ENCODE measurements at places on chromosomes 5 and 9.
A peak's percentile ranks its signal among the peaks of the same experiment; 100 is the strongest.

DNA sequence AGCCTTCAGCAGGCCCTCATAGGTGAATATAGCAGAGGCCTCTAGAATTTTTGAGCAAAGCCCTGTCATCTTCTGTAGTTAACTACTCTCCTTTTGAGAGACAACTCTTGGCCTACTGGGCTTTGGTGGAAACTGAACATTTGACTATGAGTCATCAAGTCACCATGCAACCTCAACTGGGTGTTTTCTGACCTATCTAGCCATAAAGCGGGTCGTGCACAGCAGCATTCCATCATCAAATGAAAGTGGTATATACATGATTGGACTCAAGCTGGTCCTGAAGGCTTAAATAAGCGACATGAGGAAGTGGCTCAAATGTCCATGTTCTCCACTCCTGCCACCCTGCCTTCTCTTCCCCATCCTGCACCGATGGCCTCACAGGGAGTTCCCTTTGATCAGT is 1115.5 kb downstream of the TAF11L14 start:
- DNase-seq = no peak

- no peak for DNase-seq
Measured at GRCh38 chr9:132795511-132796303, 82.4 kb downstream of the AK8 start.

DNA sequence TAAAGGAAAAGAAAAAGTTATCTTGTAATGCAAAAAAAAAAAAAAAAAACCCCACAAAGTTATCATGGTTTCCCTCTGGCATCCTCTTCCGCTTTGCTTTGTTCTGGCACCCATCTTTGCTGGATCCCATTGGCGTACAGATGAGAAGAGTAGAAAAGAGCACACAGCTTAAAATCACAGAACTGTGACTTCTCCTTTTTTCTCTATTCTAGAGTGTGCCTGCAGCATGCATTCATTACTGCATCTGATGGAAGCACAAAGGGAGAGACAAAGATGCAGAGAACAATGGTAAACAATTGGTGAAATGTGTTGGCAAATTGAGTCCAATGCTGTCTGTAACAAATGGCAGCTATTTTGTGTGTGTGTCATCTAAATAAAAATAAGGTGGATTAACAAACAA is 440.8 kb upstream of the PIK3R1 start:
- no peak for DNase-seq

GRCh38 chr5:180802325-180803180 is at the start of gene MGAT1:
TSS of gene MGAT1 (minus strand) at chr5:180802806. CDS start at chr5:180792971, 9,835 bp downstream.
- peak; percentile 50 for DNase-seq

- DNase-seq = peak; percentile 25
Measured at GRCh38 chr5:143557061-143557818, 153.8 kb upstream of the NR3C1 start.

GRCh38 chr5:137684761-137685160 is 51.1 kb downstream of the KLHL3 start:
- DNase-seq = no peak

DNA sequence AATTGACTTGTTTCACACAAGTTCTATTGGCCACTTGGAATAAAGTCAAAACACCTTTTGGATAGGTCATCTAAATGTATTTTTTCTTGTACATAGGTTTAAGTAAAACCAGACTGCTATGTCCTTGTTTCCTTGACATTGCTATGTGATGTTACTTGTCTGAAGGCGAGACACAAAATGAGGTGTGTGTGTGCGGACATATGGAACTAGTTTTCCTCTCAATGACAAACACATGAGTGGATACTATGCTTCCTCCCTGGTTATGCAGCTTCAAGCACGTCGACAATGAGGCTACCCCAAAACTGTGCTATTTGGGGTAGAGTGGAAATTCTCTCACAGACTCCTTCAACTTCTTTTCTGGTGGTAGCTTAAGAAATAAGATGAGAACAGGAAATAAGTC is 276.8 kb downstream of the GAS1 start:
- DNase-seq = no peak

GRCh38 chr9:113790093-113790492 is 86.0 kb upstream of the ZNF618 start:
- no peak for DNase-seq

GRCh38 chr5:134258896-134259295 is 33.0 kb upstream of the PPP2CA start:
- no peak for DNase-seq

GRCh38 chr5:38403877-38404635 is 145.7 kb downstream of the EGFLAM start:
- DNase-seq = no peak

- DNase-seq = no peak
Measured at GRCh38 chr9:69499959-69500358, 172.2 kb downstream of the APBA1 start.

DNA sequence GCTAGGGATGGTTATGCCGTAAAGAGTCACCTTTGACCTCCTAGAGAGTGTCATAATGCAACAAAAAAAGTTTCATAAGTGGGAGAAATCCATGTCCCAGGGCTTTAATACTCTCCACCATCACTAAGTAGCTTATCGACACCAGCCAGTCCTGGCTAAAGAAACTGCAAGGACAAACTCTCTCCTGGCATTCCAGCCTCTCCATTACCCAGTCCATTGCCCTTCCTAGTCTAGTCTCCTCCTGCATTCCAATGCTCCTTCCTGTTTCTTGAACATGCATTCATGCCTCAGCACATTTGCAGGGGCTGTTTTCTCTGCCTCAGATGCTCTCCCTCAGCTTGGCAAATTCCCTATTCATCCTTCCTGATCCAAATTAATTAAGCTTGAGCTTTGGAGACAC is 364.1 kb downstream of the BRINP1 start:
- no peak for DNase-seq

GRCh38 chr5:169223595-169223953 is 77.4 kb downstream of the SLIT3 start:
- DNase-seq = no peak

DNA sequence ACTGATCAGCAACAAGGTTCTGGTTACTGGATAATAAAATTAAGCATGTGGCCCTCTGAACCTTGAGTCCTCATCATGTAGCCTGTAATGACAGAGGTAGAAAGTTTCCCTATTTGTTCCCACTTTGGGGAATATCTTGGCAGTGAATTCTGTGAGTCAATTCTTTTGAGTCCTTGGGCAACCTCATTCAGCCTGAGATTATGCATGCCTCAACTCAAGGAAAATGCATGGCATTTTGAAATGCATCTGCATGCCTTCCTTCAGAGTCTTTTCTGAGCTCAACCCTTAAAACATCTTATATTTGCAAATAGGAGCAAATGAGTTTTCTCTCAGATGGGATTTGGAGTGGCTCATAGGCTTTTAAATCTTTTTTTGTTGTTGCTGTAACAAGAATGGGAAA is 218.1 kb upstream of the CD180 start:
- no peak for DNase-seq

DNA sequence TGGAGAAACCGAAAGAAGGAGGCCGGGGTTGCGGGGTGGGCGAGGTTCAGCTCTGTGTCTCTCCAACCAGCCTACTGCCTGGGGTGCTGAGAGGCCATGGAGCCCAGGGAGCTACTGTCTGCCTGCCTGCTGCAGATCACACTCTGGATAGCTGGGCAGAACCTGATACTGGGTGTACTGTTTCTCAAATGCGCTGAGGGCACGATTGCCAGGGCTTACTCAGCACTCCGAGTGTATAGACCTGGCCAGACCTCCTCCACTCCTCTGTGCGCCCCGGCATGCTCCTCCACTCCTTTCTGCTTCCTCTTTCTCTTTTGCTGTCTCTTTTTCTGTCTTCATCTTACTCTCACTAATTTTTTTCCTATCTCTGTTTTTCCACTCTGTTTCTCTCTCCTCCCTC is 215.1 kb downstream of the PAPPA start:
- DNase-seq = no peak

- no peak for DNase-seq
Measured at GRCh38 chr9:99019510-99020331, 76.0 kb downstream of the COL15A1 start.

GRCh38 chr5:82265047-82265446 is 13.1 kb downstream of the RPS23 start:
- DNase-seq = no peak

GRCh38 chr5:81154725-81155124 is 78.4 kb upstream of the CKMT2 start:
- no peak for DNase-seq

DNA sequence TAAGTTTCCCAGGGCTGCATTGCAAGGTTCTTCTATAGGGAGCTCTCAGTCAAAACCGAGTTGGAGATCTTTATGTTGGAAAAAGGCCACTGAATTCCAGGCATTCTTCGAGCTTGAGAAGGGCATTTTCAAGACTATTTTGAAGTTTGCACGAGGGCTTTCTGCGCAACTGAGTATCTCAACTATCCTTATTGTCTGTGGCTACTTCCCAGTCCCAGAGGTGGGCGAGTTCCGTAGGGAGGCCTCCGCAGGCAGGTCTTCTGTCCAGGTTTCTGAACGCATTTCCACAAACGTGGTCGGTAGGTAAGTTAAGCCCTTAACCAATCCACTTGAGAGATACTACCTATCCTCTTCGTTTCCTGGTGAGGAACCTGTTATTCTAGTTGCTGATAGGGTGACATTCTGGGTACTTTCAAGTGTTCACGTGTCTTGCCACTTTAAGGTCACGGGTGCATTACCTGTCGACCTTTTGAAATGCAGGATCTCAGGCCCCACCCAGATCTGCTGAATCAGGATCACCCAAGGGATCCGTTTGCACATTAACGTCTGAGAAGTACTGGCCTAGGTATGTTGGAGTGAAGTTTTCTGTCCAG is 51.4 kb upstream of the TJP2 start:
- DNase-seq = peak; percentile 75

DNA sequence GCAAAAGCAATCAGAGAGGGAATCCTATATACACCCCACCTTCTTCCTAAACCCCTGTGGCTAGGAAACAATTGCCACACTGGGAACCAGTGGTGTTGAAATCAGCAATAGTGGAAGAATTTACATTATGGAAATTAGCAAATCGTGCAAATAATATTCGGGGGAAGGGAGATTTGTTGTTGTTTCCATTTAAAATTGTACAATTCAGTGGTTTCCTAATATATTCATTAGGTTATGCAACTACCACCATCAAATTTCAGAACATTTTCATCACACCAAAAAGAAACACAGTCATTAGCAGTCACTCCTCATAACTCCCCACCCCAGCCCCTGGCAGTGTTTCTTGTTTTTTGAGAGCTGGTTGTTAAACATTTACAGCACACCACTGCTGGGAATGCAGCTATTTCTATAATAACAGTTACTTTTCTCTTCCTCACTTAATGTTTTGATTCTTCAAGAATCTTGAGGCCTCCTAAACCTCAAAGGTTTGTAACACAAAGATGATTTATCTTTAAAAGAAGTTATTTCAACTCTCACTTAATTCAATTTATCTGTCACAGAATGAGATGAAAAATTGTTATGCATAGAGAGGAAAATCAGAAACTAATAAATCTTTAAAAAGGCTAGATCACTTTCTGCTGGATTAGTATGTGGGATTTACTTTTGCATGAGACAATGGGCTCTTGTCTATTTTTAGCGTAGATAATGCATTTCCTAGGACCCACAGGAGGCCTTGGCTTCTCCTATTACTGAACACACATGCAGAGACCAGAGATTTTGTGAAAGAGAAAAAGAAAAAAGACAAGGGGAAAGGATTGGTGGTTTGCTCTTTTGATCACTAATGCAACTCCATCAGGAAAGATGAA is 91.8 kb upstream of the DAPK1 start:
- no peak for DNase-seq

DNA sequence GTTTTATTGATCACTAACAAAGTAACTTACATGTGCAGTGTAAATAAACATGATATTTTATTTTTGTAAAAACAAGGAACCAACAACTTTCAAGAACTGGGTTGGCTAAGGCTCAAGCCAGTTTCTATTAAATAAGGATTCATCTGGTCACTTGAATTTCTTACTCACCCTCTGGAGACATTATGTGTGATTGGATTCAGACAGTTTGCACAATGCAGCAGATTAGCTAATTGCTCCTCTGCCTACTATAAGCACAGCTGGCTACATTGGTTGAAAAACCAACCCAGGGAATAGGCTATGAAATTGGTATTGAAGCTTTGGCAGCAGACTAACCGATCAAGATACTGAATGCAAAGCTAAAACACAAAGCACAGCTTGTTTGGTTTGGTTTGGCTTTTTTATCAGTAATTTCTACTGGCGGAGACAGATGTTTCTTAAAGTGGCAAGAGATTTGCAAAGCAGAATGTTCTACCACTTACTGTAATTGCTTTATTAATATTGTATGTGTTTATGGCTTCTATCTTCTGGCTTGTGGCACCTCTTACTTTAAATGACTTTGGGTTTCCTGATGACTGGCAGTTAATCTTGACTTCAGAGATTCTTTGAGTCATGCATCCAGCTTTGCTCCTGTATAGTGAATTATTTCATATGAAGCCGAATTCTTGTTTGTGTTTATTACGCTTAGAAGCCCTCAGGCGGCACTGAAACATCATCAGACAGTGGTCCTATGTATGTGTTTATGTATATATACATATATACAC is 231.5 kb downstream of the MPDZ start:
- no peak for DNase-seq

DNA sequence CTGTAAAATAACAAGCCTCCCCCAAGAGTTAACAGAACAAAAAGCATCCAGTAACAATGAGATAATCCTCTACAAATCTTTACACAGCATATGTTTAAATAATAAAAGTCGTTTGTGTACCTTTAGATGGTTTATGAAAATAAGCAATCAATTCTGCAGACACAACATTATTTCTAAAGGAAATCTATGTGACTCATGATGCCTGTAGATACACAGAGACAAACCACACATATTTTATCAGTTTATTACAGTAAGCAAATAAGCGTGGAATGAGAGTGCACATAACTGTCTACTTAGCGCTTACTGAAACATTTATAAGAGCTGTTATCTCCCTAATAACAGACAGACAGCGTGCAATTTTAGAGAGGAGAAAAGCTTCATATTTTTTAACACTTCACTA is 243.6 kb downstream of the AP3B1 start:
- DNase-seq = peak; percentile 18

DNA sequence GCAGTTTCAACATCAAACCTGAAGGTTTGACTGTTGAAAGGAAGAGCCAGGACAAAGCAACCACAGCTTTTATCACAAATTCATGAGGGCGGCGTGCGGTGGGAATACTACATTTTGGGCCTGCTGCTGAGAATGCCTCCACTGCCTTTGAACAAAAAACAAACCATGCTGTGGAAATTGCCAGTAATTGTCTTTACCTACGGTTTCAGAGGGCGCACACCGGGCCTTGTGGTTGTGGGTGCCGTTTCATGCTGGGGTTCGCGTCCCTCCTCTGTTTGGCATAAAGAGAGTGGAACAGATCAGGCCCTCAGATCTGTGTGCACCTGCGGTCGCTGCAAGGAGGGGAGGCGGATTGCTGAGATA is 27.6 kb upstream of the TCF7 start:
- no peak for DNase-seq

GRCh38 chr5:112738191-112738560 is 491 bp downstream of the APC start:
- DNase-seq = no peak

- peak; percentile 38 for DNase-seq
Measured at GRCh38 chr9:124480621-124480981, 26.6 kb downstream of the NR5A1 start.

- no peak for DNase-seq
Measured at GRCh38 chr9:5817862-5818261, 15.1 kb downstream of the ERMP1 start.

GRCh38 chr5:149685494-149685893 is 44.6 kb upstream of the PPARGC1B start:
- DNase-seq = no peak

- DNase-seq = no peak
Measured at GRCh38 chr9:23621924-23622323, 204.1 kb downstream of the ELAVL2 start.

- no peak for DNase-seq
Measured at GRCh38 chr9:98147582-98147981, 28.6 kb upstream of the TRIM14 start.

GRCh38 chr5:57054671-57055070 is 102.7 kb upstream of the MIER3 start:
- no peak for DNase-seq
